ENCODE measurements at places on chromosomes 3 and 15. TPM values are rescaled to one million over a fixed set of nuclear protein-coding genes. Genes with fewer than 3 reads are reported as not detected.
A peak's percentile ranks its signal among the peaks of the same experiment; 100 is the strongest.

GRCh38 chr15:52261498-52262242 is 33.9 kb downstream of the MYO5C start:
- peak overlapping the region; percentile 28 for H3K27ac ChIP-seq
- no peaks in the 10 kb centered on the region for H3K27me3 ChIP-seq
- H3K4me1 ChIP-seq: peaks cover 17% of the 10 kb centered on the region
- no peaks in the 10 kb centered on the region for H3K36me3 ChIP-seq
- H3K4me3 ChIP-seq: no peak overlapping the region
- DNase-seq: no peak

- H3K27ac ChIP-seq: no peak overlapping the region
- H3K4me1 ChIP-seq: peaks cover 6% of the 10 kb centered on the region
- no peaks in the 10 kb centered on the region for H3K36me3 ChIP-seq
Observed at GRCh38 chr3:190574473-190574872, 60.6 kb downstream of the IL1RAP start.

Gene SLC12A8
- 3.5 TPM for total RNA-seq

Gene GREM1
- total RNA-seq: 0.85 TPM
